ENCODE measurements at places on chromosomes 4 and X.
A peak's percentile ranks its signal among the peaks of the same experiment; 100 is the strongest.

DNA sequence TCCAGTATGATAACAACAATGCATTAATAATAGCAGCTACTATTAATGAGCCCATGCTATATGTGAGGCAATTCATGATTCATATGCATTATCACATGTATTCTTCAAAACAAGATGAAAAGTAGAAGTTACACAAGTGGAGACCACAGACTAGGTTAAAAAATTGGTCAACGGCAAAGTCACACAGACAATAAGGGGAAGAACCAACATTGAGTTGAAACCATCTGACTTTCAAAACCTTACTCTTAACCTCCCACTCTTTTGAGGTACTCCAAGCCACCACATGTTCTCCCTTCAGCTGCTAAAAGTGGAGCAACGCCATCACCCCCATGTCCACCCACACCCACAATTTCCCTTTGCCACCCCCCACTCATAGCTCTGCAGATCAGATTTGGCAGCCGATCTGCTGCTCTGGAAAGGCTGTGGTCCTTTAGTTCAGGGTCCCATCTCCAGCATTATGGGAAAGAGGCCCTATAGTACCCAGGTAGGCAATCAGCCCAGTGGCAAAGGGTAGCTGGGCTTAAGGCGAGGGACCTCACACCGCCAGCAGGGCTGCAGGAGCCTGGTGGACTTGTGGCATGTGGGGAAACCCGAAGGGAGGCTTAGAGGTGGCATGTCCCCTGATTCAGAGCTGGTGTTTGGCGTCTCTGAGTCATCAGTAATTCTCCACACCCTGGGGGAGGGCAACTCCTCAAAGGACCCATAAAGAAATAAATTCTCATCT is 33.5 kb upstream of the CYBB start:
- no peak for DNase-seq

- no peak for DNase-seq
Observed at GRCh38 chr4:112510291-112511092, 5.5 kb downstream of the NEUROG2 start.

DNA sequence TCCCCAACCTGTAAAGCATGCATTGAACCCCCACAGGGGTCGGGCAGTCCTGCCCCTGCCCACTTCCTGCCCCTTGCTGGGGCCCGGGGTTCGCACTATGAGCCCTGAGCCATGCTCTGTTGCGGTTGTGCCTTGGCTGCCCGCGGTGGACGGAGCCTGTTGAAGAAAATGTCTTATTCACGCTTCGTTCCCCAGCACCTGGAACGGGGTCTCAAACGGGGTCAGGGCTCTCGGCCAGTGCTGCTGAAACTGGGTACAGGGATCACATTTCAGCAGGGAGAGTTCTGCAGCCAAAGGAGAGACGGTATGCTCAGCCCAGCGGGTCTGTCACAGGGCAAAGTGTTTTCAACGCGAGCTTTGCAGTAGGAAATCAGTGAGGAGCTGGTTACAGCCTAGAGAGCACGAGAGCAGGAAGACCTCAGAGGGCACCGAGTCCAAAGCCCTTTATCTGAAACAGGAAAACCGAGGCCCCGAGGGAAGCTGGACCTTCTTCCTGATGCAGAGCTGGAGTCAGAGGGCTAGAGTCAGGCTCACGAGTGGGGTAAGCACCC is 46.3 kb upstream of the AFAP1 start:
- peak; percentile 43 for DNase-seq

DNA sequence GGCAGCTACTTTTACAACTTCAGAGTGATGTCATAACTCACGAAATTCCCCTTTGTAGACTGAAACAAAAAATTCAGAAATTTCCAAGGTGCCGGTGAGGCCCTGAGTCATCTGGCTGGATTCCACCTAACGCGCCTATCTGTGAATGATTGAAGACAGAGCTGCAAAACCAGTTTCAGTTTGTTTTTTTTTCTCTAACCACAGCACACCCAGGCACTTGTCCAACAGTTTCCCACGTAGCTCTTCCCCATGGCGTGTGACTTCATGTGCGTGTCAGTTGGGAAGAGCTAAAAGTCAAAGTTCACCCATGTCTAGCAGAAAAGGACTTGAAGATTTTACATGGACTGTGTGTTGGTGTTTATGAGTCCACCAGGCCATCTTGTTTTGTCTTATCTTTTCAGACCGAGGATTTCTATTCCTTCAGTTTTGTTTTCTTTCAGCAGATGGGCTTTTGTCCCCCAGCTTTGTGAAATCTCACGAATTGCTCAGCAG is 16.4 kb downstream of the TCEANC start:
- peak; percentile 96 for DNase-seq

DNA sequence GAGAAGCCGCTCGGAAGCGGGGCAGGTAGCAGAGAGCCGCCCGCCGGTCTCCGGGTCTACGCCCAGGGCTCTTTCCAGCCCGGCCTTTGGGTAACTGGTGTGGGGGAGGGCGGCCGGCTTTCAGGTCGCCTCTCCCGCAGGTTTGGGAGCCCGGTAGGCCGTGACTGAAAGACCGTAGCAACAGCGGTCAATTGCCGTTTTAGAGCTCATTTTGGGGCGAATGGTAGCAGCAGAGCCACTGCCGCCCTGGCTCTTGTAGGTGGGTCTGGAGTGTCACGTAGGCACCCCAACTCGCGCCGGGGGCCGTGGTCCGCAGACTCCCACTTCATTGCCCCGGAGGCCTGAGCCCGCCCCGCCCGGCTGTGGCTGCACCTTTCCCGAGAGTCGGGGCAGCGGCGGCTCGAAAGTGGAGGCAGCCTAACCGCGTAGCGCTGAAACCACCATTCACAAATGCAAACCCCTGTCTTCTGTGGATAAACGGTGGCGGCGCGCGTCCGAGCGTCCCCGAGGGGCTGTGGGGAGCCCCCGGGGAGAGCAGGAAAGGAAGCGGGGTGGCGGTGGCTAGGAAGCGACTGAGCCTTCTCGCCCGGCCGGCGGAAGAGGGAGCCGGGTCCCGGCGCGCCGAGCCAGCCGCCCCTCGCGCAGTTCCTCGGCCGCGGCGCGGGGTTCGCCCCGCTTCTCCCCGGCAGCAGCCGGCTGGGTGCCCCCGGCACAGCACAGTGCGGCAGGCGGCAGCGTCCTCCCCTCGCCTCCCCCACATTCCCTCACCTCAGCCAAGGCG is 2185.1 kb upstream of the TENM3 start:
- peak; percentile 3 for DNase-seq

DNA sequence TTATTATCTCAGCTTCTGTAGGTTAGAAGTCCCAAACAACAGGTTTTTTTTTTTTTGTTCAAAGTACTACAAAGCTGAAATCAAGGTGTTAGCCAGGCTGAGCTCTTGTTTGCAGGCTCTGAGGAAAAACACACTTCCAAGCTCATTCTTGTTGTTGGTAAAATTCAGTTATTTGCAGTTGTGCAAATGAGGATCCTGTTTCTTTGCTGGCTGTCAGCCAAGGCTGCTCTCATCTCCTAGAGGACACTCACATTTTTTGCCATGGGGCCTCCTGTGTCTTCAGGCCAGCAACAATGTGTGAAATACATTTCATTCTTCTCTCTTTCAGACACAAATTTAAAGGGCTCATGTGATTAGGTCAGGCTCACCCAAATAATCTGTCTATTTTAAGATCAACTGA is 60.3 kb upstream of the HSD17B10 start:
- peak; percentile 25 for DNase-seq

- DNase-seq: peak; percentile 20
Observed at GRCh38 chrX:78119521-78120227, 15.6 kb downstream of the PGK1 start.

DNA sequence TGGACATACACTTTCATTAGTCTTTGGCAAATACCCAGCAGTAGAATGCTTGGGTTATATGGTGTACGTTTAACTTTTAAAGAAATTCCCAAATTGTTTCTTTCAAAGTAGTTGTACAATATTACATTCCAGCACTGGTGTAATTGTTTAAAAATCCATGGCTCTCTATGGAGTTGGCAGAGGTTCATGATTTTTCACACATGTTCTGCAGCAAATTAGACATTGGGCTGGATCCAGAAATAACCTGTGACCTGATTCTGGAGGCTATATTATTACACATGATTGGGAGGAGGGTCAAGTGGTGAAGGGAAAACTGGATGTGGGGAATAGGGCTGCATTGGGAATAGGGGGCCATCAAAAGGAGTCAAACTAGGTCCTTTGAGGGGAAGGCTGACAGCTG is 41.9 kb downstream of the MAMLD1 start:
- no peak for DNase-seq

- DNase-seq: no peak
Observed at GRCh38 chr4:156501962-156502361, 469.6 kb downstream of the PDGFC start.

GRCh38 chr4:108311313-108311712 is 142.6 kb upstream of the LEF1 start:
- DNase-seq: no peak

GRCh38 chrX:19720236-19720635 is 167.2 kb downstream of the SH3KBP1 start:
- DNase-seq: no peak

GRCh38 chrX:85906399-85906798 is 141.0 kb downstream of the CHM start:
- no peak for DNase-seq

DNA sequence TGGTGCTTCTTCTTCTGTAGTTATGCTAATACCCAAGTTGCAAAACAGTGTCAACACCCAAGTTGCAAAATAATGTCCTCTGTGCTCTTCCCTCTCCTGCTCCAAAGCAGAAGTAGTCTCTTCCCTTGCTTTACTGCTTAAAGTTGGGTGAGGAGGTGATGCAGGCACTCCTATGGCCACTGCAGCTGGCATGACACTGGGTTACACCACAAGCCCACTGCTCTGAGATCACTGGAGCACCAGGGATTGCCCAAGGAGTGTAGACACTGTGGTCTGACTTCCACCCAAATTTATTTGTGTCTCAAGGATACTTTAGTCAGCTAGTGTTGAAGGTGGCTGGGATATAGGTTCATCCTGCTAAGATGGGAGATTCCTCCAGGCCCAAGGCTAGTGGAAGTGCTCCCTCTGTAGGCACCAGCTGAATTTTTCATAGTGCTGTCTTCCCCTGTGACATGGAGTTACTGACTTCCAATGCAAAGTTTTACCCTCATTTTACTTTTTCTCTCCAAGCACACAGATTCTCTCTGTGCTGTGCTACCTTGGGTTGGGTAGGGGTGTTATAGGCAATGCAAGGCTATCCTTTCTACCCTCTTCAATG is 196.2 kb upstream of the TENT5D start:
- DNase-seq: no peak

GRCh38 chrX:82292803-82293202 is 1090.9 kb downstream of the SH3BGRL start:
- DNase-seq: no peak

DNA sequence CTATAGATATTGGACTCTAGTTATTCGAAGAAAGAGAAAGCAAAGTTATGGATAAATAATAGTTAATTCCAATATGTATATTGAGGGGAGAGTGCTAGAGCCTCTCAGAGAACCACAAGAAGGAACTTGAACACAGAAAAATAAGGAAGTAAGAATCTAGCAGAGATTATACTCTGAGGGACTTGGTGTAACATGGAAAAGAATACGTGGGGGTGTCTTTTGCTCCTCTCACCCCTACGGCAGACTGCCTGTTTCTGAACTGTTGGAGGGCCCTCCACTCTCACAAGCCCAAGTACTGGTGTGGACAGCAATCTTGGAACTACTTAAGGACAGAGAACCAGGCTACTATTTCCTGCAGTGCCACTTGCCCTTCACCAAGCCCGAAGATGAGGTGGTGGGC is 1174.4 kb upstream of the PCDH10 start:
- DNase-seq: peak; percentile 14

DNA sequence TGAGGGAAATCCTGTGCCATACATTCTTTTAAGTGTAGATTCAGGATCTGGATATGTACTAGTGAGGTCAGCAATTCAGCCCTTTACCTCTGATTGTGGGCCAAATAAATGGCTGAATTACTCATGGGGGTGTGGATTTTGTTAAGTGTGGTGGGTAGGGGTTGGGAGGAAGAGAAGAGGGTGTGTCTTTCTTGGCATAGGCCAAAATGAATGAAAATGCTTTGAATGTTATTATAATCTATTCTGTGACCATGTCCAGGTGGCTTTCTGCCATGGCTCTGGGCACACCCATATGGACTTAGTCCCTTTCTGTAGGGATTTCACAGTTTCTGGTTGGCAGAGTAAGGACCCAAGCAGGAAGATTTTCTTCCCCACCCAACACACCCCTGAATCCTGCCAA is 244.3 kb downstream of the CBR4 start:
- DNase-seq: peak; percentile 55

DNA sequence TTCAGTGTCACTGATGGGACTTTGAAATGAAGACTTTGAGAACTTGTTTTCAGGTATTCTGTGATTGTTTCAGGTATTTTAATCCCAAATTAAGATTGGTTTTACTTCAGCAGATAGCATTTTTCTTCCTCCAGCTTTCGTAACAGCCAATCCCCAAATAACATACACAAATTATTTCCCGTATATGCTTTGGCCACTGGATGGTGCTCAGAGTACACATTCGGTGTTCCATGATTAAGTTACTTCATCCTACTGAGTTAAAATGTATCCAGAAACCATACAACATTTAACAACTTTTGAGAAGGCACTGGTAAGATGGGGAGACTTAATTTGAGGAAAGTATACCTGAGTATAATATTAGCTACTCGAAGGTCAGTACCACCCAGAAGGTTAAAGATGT is 233.4 kb upstream of the FAM47A start:
- peak; percentile 60 for DNase-seq

GRCh38 chrX:1465286-1466231 is 12.8 kb upstream of the ASMTL start:
- DNase-seq: no peak

DNA sequence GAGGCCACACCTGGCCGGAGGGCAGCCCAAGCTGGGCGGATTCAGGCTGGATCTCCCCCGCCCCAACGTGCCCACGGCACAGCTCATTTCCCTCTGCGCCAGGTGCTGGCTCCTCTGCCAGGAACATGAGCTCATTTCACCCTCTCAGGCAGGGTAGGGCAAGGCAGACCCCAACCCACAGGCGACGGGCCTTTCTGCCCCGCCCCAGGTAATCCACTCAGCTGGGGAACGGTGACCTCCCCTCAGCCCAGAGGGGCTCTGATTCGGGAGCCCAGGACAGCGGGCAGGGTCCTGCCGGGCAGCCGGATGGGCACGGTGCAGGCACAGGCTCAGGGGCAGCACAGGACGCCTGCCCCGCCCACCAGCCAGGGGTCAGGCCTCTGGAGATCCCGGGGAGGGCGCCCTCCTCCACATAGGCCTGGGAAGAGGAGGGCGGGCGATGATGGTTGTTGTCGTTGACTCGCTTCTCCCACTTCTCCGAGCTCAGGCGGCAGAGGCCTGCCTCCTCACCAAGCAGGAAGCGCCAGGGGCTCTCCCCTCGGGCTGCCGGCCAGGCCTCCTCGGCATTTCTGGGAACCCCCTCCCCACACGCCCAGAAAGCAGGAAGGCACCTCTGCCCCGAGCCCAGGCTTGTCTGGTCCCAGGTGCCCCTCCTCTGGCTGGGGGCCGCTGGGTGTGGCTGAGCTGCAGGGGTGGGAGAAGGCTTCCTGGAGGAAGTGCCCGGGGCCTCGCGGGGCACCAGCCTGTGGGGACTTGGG is 31.1 kb downstream of the TACC3 start:
- DNase-seq: peak; percentile 27

DNA sequence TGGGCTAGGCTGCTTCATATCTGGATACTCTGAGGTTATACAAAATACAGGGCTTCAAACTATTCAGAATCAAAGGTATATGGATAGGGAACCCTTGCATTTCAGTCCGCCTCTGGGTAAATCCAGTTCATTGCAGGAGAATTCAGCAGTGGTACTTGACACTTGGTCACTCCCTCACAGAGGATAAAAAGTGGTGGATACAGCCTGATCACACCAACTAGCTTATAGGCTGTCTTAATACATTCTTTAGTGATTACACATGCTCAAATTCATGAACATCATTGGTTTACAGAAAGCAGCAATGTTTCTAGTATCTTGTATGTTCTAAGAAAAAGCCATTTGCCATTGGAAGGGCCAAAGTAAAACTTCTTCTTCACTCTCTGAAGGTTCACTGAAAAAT is 104.8 kb upstream of the PDE5A start:
- no peak for DNase-seq

- DNase-seq: peak; percentile 35
Observed at GRCh38 chr4:94517492-94517891, 65.8 kb downstream of the PDLIM5 start.

Measured in fibroblast of pulmonary artery (primary cell).